ENCODE measurements at places on chromosomes 7 and 10.

GRCh38 chr7:152624228-152624627 is 51.7 kb downstream of the XRCC2 start:
- no peak for DNase-seq

DNA sequence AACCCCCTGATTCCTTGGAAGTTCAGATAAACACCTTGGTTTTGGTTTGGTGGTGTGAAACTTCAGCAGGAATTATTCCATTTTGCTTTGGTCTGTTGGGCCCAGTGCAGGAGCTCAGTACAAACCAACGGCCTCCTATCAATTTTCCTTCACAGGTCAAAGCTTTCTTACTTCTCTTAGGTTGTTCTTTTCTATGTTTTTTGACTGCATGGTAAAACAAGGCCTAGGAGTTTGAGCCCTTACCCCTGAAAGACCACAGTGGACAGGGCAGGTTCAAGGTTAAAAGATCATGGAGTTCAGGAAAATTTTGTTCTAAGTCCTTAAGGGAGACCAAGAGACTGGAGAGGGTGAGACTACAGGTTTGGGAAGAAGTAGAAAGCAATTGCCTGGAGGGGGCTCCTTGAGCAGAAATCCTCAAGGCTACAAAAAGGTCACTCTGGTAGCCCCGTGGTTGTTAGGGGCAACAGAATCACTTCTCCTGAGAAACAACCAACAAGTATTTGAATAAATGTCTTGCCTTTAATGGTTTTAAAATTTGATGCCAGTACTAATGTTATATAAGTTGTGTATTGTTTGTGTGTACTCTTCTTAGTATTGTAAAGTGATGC is 40.9 kb upstream of the FHIP2A start:
- no peak for DNase-seq

DNA sequence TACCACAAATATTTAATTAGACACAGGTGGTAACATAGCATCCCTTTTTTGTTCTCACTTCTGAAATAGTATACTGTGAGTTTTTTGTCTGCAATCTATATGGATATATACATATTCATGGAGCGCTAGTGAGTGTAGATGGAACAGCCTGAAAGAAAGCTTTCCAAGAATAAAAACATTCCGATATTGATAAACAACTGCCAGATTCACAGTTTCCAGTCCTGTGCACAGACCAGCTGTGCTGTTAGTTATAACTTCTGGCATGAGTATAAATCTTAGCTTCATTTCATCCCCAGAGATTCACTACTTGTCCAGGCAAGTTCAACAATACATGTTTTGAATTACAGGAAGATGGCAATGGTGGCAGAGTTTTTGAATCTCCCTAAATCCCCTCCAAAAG is 467.1 kb upstream of the STEAP1 start:
- no peak for DNase-seq

DNA sequence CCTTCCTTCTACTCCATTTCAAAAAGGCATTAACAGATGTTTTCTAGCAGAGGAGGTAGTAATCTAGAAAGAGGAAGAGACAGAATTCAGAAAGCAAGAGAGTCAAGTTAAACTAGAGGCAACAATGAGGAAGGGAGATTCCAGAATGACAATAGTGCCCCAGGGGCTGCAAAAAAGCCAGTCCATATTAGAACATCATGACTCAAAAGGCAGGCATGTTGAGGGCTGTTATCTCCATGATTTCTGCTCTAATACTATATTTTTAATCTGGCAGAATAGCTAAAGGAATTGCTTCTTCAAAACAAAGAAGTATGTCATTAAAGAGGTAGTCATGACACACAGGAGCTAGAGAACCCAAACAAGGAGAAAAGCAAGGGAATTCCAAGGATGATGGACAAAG is 599.6 kb downstream of the INHBA start:
- DNase-seq = no peak

- DNase-seq = peak; percentile 89
These were observed at the start of gene PALD1 for GRCh38 chr10:70478191-70479164. PALD1 (plus strand) TSS chr10:70478767; CDS start chr10:70525952, 47,185 bp downstream.

DNA sequence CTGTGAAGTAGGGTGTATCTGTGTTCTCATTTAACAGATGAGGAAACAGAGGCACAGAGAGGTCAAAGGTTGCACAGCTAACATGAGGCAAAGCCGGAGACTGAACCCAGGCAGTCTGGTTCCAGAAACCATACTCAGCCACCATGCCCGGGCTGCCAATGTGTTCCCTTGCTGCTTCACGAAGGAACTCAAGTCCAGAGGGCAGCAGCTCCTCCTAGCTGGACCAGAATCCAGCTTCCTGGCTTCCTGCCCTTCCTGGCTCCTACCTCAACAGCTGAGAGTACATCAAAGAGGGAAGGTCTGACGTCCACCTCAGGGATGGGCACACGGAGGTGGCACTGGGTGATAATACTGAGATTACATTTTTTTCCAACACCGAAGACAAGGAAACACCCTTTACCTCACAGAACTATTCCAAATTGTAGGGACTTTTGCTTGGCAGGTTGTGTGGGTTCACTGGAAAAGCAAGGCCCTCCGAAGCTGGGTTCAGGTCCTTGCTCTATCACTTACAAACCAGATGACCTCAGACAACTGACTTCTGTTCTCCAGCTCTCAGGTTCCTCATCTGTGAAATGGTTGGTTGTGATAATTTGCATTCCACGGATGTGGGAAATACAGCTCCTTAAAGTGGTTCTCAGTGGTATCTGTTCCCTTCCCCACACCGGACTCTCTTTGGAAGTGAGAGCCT is 154.1 kb upstream of the ZMIZ1 start:
- DNase-seq = no peak

DNA sequence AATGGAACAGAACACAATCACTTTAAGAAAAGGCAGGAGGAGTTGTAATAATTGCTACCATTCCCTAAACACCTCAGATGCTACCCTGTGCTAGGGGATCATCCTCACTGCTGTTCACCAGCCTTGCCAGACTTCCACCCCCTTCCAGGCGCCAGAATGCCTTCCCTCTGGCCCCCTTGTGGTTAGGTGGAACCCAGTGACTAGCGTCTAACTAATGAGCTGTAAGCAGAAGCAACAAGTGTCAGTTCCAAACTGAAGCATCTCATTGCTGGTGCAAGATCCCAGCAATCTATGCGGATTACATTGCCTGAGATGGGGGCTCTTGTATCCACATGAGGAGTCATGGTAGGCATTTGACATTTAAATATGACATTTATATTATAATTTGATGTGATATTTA is 86.6 kb downstream of the FRMD4A start:
- DNase-seq = no peak

- no peak for DNase-seq
These were observed 188.4 kb downstream of the CYP26A1 start for GRCh38 chr10:93261961-93262610.

DNA sequence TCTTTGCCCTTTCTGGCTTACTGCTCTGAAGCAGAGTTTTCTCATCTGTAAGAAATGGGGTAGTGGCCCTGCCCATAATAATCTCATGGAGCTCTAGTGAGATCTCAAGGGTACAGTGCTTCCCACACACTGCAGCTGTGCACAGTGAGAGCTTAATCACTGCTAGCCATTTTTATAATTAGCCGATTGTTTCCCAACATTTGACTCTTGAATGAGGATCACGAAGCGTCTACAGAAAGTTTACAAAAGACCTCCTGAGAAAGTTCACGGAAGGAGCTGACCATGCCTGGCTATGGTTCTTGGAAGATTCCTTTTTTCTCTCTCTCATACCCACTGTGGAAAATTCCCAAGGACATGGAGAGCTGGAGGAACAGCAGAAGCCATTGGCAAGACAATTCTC is 70.4 kb downstream of the FAM171A1 start:
- no peak for DNase-seq

DNA sequence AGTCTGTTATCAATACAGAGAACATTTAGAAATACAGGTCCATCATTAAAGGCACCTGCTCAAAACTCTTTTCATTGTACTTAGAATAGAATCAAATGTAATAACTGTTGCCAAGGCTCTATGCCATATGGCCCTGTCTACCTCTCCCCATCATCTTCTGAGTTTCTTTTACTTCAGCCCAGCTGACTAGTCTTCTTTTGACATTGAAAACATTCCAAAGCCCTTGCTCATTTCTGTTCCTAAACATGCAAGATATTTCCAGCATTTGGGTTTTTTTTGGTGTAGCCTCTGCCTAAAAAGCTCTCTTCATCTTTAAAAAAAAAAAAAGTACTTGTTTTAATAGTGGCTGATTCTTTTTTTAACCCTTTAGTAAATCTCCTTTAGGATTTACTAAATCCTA is 165.5 kb upstream of the SMIM30 start:
- no peak for DNase-seq

DNA sequence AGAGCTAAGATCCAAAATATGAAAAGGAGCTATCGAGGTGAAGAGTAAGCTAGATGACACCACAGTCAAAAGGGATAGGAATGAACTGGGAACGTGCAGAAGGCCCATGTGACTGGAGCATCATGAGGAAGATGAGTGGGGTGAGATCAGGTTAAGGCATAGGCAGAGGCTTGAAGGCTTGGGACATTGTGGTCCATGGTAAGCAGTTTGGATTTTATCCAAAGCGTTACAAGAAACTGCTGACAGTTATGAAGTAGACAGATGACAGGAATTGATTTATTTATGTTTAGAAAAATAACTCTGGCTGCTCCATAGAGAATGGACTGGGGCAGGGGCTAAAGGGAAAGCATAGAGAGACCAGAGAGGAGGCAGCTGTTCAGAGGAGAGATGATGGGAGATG is 18.1 kb upstream of the PANK1 start:
- DNase-seq = no peak

GRCh38 chr10:75418293-75418692 is 13.1 kb upstream of the LRMDA start:
- DNase-seq = no peak

DNA sequence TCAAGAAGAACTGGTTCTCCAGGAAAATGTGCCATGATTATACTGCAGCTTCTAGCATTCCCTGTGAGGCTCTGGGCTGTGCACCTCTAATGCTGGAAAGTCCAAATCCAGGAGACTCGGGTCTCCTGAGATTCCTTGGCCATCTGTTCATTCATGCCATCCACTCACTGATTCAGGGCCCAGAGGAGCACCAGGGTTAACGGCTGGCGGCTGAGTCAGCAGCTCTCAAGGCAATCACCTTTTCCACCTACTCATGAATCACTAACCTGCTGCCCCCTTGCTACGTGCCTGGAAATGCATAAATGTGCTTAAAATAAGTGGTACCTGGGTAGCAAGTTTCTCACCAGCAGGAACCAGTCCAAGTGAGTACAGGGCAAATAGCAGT is 132.7 kb downstream of the KCNMA1 start:
- DNase-seq = no peak

DNA sequence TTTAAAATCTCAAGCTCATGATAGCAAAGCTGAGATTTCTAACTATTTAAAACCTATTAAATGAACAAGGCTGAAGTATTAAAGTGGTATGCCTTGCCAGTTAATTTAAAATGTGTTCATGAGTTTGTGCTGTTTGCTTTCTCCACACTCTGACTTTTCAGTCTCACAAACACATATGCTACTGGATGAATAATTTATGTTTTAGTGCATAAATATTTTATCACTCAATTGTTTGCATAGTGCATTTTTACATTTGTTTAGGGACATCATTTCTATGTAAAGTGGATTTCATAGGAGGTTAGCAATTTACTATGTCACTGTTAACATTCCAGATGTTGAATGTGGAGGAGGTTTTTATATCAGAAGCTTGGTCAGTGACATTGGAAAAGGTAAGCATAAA is 36.0 kb downstream of the TRUB1 start:
- no peak for DNase-seq

- DNase-seq = no peak
These were observed 19.0 kb downstream of the ADCYAP1R1 start for GRCh38 chr7:31070991-31071644.

DNA sequence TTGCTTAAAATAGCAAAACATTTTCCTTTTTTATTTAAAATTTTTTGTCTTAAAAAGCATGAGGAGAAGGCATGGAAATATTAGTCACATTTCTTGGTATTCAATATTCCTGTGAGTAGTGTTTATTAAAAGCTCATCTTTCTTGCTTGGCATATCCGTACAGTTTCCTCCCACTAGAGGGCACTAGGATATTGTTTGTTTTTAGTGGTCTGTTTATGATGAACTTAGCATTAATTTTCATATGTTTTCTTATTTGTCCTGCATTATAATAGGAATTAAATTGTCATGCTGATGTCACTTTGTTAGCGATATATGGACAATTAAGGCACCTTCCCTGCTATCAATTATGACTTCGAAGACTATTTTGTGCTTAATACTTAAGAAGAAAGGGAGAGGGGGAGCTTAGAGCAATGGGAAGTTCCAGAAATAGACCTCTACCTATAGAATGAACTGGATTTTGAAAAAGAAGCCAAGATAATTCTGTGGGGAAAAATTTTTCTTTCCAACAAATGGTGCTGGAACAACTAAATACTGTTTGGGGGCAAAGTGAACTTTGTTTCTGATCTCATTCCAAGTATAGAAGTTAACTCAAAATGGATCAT is 91.0 kb upstream of the STRIP2 start:
- DNase-seq = peak; percentile 25

- no peak for DNase-seq
These were observed 75.1 kb downstream of the CRPPA start for GRCh38 chr7:16345979-16346958.

DNA sequence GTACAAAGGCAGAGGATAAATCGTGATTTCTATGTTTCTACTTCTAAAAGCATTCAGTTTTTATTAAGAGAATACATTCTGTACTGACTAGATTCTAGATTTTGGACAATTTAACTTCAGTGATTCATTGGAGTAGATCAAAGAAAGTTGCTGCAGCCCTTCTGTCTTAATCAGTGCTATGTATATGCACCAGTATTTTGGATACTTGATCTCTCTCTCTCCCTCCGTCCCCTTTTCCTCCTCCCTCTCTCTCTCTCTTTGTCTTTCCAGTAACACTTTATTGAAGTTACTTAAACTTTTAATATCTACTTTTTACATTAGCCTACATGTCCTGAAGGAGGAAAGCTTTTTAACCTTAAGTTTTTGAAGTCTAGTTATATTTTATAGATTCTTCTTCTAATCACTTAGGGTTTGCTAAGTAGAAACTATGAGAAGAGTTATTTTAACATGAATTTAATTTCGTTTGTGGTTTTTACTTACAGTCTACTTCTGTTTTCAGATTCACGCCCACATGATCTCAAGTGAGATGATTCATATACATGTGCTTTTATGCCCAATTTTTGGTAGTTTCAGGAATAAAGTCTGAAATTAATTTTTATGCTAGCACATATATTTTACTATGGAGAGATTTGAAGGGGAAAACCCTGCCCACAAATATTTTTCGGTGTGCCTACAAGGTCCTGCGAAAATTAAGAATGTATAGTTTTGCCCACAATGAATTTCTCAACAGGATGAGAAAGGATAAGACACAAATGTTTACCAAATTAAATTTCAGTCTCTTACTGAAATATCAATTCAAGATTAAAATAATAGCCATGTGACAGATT is 9.1 kb downstream of the MDFIC start:
- no peak for DNase-seq

GRCh38 chr7:17058568-17058967 is 176.8 kb upstream of the AGR3 start:
- DNase-seq = no peak

DNA sequence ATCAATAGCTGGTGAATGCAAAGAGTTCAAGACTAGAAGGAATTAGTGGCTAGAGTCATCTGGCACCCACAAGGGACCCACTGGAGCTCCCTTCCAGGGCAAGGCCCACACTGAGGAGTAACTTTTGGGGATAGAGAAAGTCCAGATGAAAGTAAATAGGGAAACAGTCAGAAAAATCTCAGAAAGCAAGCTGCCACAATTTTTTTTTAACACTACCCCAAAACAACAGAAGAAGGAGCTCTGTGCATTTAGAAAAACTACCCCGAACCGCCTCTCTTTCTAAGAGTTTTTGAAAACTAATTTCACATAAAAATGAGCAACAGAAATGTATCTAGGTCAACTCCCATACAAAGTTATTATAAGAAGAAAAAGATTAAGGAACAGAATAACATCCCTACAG is 42.2 kb downstream of the AOAH start:
- no peak for DNase-seq
